Fibroblast of skin of abdomen (primary cell): ENCODE measurements at places on chromosomes 1 and 21.

DNA sequence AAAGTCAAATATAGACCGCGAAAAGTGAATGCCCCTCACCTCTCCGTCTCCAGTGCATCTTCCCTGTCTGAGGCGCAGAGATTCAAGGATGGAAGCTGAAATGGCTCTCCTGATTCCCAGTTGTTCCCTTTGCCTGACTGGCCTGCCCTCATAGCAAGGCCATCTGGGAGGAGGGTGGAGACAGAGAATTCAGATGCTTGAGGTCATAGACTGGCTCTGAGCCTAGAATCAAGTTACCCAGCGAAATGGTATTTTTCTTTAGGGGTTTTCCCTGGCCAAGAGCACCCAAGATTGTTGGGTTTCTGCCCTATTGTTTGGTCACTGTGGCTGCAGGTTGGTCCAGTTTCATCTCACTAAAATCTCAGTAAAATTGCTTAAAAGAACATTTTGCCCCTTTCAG, 7.2 kb downstream of the METTL13 start:
- peak; percentile 46 for DNase-seq

DNA sequence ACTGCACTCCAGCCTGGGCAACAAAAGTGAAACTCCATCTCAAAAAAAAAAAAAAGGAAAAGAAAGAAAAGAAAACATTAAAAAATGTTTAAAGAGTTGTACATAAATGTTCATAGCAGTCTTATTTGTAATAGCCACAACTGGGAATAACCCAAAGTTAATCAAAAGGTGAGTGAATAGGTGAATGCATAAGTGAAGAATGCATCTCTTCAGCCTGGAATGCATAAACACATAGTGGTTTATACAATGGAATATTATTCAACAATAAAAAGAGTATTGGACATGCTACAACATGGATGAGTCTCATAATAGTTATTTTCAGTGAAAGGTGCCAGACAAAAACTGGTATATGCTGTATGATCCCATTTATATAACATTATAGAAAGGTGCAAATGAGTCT, 18.1 kb downstream of the LDLRAD1 start:
- DNase-seq, result no peak

- no peak for DNase-seq
These were observed 32.2 kb downstream of the POFUT2 start for GRCh38 chr21:45255381-45256020.

DNA sequence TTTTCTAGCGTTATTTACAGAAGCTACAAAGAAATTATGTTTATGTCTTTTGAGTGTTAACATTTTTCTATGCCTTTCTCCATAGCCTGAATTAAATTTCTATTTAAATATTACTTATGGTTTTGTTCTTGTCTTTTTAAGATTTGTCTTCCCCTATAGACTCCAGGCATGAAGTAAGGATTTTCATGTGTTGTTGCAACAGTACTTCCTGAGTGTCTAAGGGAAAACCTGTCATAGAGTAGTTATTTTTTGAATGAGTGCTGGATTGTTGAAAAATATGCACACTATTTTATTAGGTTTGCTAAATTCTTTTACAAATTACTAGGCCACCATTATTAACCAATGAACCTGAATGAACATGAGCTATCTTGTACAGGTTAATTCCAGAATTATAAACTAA, 27.1 kb downstream of the SAMSN1 start:
- DNase-seq, result no peak

GRCh38 chr1:247335882-247336281, 4.2 kb upstream of the ZNF496 start:
- peak; percentile 33 for DNase-seq

DNA sequence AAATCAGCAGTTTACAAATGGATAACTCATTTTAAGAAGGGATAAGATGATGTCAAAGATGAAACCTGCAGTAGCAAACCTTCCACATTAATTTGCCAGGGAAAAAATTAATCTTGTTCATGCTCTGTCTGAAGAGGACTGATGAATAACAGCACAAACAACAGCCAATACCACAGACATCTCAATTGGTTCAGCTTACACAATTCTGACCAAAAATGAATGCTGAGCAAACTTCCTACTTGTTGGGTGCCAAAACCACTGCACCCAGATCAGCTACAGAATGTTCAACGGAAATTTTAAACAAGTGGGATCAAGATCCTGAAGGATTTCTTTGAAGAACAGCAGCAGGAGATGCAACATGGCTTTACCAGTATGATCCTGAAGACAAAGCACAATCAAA, 98.3 kb downstream of the COQ8A start:
- DNase-seq, result peak; percentile 14

- DNase-seq, result no peak
These were observed 72.4 kb upstream of the TIAM1 start for GRCh38 chr21:31416465-31416864.
